Keratinocyte (primary cell): ENCODE measurements at places on chromosomes 4 and X. TPM values are rescaled to one million over a fixed set of nuclear protein-coding genes. Genes with fewer than 3 reads are reported as not detected.

DNA sequence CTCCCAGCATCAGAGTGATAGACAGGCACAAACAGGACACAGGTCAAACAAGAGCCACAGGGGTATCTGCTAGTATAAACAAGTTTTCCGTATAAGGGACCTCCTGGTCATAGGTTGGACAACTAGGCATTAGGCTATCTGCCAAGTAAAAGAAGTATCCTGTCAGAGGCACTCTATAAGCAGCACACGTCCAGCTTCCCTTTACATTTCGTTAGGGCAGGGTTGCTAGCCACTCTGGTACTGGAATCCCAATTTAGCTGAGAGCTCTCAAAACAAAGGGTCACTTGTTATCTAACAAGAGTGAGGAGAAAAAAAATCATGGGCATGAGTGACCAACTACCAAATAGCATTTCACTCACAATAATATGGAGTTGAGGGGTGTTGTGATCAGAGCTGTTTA is 780.7 kb upstream of the DIAPH2 start:
- H3K4me1 ChIP-seq, result no peaks in the 10 kb centered on the region
- H3K27ac ChIP-seq, result no peak overlapping the region
- no peak overlapping the region for H3K4me3 ChIP-seq
- DNase-seq, result no peak
- H3K27me3 ChIP-seq, result no peaks in the 10 kb centered on the region
- H3K36me3 ChIP-seq, result no peaks in the 10 kb centered on the region

- no peaks in the 10 kb centered on the region for H3K27me3 ChIP-seq
- no peaks in the 10 kb centered on the region for H3K36me3 ChIP-seq
- H3K27ac ChIP-seq, result no peak overlapping the region
- no peak overlapping the region for H3K4me3 ChIP-seq
Measured at GRCh38 chrX:42739741-42740140, 38.2 kb downstream of the PPP1R2C start.

GRCh38 chr4:14143892-14144291 is 516.4 kb upstream of the BOD1L1 start:
- no peaks in the 10 kb centered on the region for H3K36me3 ChIP-seq
- no peak for DNase-seq
- H3K4me1 ChIP-seq, result no peaks in the 10 kb centered on the region
- H3K27me3 ChIP-seq, result no peaks in the 10 kb centered on the region

GRCh38 chr4:26400132-26400531 is 79.3 kb downstream of the RBPJ start:
- no peak overlapping the region for H3K4me3 ChIP-seq
- H3K27ac ChIP-seq, result no peak overlapping the region
- no peaks in the 10 kb centered on the region for H3K4me1 ChIP-seq
- DNase-seq, result no peak
- peaks cover 10% of the 10 kb centered on the region for H3K36me3 ChIP-seq

Gene FMR1NB
- not detected in 3 replicates for polyA plus RNA-seq

Gene TLR10
- 0.01 to 0.23 TPM (median 0.05 TPM) in 3 replicates for polyA plus RNA-seq

Gene PRRG3
- not detected in 3 replicates for polyA plus RNA-seq
